ENCODE measurements at places on chromosomes 7 and 10.

GRCh38 chr10:14616955-14617730 is 157.6 kb downstream of the FAM107B start:
- DNase-seq, result no peak

GRCh38 chr7:150717814-150718420 is 1.5 kb downstream of the GIMAP1 start:
- DNase-seq, result no peak

DNA sequence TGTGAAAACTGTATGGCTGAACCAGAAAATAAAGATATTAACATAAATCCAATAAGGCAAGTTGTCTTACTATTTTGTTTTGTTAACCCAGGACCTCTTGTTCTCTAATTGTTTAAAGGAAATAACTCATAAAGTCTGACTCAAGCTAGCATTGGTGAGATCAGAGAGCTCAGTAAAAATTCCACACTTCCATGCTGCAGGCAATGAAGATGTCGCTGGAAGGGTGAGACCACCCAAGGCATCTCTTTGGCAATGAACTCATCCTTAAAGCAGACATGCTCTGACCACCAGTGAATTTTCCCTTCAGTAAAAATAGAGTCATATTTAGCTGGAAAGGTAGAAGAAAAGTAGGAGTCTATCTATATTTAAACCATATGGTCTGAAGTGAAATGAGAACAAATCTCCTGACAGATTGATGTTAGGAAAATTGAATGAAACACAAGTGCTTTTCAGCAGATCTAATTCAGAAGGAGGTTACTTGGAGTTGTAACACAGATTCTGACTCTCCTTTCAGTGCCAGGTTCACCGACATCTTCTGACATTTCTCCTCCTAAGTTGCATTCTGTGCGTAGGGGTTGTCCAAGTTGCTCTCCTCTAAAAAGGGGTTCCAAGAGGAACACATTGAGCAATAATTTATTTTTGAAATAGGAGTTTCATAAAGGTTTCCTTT is 32.8 kb upstream of the VIPR2 start:
- DNase-seq, result no peak

- peak; percentile 7 for DNase-seq
Observed at GRCh38 chr10:86389441-86390193, 23.0 kb upstream of the GRID1 start.

DNA sequence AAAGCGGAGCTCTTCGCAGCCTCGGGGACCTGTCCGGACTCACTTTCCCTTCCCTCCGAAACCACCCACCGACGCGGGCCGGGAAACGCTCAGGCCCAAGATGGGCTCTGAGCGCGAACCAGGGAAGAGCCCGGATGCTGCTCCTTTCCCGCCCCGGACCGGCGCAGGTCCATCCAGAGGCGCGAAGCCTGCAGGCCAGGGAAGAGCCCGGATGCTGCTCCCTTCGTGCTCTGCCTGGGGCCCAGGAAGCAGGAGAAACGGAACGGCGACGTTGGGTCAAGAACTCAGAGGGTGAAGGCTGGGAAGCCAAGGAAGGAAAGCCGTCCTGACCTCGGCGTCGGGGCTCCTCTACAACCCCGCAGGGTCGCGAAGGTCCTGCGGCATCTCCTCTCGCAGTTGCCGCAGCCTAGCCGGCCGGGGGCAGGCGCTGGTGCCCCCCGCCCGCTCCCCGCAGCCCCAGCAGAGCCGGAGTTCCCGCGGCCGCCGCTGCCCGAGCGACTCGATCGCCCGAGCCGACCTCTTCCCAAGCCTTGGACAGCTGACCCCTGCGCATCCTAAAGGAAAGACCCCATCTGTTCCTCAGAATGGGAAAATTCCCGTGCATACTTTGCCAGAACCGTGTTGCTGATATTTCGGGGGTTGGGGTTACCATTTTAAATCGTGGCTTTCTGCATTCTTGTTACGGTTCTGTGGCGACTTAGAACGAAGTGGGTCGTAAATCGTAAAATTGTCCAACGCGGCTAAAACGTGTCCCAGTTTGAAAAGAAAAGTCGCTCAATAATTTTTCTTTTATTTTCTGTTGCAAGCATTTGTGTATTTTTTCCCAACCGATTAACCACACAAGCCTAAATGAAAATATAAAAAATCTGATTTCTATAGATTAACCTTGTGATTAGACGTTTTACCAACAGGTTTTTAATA is 7.5 kb downstream of the HOXA1 start:
- no peak for DNase-seq

DNA sequence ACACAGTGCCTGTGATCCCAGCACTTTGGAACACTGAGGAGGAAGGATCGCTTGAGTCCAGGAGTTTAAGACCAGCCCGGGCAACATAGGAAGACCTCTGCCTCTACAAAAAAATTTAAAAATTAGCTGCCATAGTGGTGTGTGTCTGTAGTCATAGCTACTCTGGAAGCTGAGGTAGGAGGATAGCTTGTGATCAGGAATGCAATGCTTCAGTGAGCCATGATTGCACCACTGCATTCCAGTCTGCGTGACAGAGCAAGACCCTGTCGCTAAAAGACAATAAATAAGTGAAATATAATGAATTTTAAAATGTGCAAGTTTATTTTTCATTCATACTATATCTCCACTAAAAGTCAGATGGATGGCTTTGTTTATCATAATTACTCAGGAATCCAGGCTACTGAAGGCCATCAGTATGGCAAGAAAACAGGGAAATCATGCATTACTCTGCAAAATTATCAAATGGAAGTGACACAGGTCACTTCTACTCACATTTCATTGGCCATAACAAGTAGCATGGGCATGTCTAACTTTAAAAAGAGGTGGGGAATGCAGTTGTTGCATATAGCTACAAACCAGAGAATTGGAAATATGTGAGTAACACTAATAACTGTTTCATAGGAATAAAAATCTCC is 32.9 kb upstream of the FAM3C start:
- no peak for DNase-seq

- DNase-seq, result no peak
Observed at GRCh38 chr10:124477614-124478363, 16.2 kb downstream of the LHPP start.

DNA sequence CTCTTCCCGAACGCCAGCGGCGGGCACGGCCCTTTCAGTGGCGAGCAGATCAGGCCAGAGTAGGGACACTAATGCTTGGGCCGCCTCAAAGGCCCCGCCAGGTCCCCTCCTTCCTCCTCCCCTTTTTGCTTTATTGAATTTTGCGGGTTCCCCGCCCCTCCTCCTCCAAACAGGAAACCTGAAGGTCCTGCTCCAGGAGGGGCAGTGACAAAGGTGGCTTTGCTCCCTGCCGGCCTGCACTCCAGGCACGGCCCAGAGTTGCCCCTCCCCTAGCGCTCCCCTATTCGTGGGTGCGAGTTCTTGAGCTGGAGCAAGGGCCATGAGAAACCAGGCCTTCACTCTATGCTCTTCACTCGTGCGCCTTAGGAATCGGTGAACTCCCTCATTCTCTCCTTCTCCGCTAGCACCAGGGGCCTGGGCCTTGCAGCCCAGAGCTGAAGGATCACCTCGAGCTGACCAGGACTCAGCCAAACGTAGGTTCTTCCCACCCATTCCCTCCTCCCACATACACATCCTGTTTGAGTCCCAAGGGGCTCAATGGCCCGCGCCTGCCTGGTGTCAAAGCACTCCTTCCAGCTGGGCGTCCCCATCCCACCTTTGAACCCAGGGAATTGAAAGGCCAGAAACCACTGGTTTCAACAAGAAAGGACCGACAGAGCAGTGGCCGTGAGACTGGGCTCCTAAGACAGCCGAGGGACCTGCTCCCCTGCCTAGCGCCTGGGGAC is 619 bp upstream of the HOXA6 start:
- DNase-seq, result no peak

- DNase-seq, result no peak
Observed at GRCh38 chr7:80881351-80881900, 37.4 kb downstream of the SEMA3C start.
